ENCODE measurements at places on chromosomes 2 and 18.

- no peak for DNase-seq
Measured at GRCh38 chr2:47172922-47173695, 18.0 kb upstream of the STPG4 start.

- DNase-seq = no peak
Measured at GRCh38 chr2:63736354-63736753, 105.3 kb upstream of the UGP2 start.

DNA sequence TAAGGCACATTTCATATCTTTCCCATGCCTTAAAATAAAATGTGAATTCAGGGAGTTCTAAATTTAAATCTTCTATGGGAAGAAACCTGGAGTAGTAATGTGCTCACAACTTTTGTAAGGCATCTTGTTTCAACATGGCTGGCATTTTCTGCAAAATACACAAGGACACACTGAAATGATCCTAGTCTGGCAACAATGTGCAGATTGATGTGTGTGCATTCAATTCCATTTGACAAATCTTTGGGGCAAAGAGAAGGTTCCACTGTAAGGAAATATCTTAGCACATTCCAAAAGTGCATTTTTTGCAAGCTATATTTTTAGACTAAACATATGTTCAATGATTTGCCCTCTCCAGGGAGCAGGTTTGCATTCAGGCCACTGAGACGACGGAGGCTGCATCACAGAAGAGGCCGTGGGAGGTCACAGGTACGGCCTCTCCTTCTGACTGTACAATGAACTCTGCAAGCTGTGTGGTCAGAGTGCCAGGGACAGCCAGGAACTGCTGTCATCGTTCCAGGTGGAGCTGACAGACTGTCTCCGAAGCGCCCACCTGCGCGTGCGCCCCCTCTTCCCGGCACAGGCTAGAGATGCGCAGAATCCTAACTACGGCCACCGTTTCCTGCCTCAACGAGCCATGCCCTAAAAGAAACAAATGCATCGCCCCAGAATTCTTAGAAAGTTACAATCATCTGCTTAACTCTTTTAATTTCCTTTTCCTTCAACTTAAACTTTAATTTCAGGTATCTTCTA lies 149.2 kb upstream of the POU3F3 start:
- no peak for DNase-seq

DNA sequence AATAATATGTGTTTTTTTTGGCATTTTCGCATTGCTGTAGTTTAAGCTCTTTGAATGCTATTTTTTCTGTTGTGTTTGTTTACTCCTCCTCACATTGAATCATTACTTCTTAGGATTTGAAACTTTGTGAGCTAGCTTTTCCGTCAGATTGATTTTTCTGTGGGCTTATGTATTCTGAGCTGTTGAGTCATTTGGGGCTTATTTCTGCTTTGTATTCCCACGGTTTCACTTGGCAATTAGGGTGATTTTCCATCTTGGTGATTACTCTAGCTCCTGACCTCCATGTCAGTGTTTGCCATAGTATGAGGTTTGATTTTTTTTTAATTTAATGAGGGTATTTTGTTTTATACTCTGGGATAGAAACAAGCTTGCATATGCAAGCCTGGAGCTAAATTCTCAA lies 200.0 kb downstream of the CCDC102B start:
- DNase-seq = no peak

GRCh38 chr2:148557844-148558436 lies 86.6 kb upstream of the EPC2 start:
- no peak for DNase-seq

DNA sequence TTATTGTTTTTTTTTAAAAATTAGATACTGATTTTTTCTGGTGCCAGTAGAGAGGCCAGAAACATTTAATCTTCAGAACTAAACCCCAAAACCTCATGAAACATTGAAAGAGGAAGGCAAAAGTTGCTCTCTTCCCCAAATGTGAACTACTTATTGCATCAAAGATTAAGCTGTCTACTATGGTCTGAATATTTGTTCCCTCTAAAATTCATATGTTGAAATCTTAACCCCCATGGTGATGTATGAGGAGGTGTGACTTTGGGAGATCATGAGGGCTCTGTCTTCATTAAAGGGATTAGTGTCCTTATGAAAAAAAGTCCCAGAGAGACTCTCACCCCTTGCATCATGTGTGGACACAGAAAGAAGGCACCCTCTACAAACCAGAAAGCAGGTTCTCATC lies 28.2 kb upstream of the SLC8A1 start:
- DNase-seq = no peak

DNA sequence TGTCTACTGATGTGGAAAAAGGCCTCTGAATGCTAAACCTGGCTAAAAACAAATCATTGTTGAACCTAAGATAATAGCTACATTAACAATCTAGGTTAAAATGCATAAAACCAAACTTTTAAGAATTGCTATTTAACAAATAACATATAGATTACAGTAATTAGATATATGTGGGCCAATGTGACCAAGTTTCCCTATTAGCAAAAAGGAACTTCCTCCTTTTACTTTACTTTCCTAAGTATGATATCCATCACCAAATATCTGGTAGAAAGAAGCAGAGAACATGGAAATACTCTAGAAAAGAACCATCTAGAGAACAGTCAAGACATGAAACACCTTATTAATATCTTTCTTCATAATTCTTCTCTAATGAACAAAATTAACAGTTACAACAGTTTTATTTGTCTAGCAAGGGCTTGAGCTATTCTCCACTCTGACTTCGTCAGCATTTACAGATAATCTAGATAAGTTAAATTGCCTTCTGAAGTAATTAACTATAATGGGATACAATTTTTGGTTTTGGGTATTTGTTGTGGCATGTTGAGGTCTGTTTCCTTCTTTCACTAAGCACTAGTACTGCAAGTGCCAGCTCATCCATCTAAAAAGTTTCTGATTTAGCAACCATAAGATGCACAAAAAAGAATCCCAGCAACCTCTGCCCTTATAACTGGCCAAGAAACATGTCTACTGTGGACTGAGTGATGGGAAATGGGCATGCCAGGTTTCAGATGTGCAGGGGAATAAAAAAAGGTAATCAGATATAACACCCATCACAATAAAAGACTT lies 53.3 kb downstream of the MEMO1 start:
- DNase-seq = no peak

- DNase-seq = no peak
Measured at GRCh38 chr2:23617811-23618215, 232.8 kb downstream of the KLHL29 start.

GRCh38 chr18:9365406-9365805 lies 30.8 kb downstream of the TWSG1 start:
- DNase-seq = no peak

DNA sequence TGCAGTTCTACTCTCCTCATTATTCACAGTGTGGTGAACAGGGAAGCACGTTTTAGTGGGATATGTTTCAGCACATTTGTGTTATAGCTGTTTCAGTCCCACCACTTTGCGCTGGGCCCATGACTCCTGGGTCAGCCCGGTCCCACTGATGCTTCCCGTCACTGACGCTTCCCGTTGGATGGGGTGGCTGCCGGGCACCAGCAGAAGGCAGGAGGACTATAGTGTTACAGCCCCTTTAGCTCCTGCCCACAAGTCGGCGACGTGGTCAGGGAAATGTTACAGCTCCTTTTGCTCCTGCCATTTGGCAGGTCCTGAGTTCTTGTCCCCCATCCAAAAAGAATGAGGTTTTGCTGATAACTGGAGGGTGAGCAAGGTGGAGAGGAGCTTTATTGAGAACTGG lies 732.2 kb downstream of the NR4A2 start:
- no peak for DNase-seq

All from stimulated activated naive B cell treated with anti-CD40 and anti-IgM and Interleukin-4, amounts not matched to agents 10 μg/mL and 1 μg/mL and 100 μg/mL, for 72 hours (primary cell).